Glomerular endothelial cell (primary cell): ENCODE measurements at places on chromosomes 12 and 14. TPM values are rescaled to one million over a fixed set of nuclear protein-coding genes. Genes with fewer than 3 reads are reported as not detected.

DNA sequence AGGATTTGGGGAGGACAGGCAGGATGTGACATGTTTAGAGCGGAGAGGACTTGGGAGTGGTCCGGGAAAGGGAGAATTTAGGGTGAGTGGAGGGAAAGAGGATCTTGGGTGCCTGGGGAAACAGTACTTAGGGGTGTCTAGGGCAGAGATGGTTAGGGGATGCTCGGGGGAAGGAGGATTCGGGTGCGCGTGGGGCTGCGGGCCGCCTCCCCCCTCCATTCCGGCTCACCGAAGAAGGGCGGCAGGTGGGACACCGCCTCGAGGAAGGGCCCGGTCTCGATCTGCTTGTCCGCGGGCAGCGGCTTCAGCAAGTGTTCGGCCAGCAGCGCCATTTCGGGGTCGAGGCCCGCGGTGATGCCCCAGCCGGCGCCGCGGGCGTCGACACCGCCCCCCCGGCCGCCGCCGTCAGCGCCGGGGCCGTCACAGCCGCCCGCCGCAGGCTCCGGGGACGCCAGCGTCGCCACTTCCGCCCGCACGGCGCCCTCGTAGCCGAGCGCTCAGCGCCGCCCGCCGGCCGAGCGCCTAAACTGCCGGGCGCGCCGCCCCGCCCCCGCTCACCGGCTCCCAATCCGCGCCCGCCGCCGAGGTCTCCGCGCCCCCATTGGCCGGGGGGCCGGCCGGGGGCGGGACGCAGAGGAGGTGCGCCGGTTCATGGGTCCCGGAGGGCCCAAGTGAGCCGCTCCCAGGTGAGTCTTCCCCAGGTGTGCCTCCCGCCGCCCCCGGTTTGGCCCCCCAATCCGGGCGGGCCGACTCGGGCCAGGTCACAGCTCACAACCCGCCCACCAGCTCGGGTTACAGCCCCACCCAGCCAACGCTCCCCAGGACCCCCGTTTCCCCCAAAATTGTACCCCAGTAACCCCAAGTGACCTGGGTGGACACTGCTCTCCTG is at the start of gene GLTP:
GLTP (minus strand) TSS at position 499 of the 889 bp plus-strand sequence; CDS start at position 332, 167 bp downstream.
- no peak for DNase-seq

DNA sequence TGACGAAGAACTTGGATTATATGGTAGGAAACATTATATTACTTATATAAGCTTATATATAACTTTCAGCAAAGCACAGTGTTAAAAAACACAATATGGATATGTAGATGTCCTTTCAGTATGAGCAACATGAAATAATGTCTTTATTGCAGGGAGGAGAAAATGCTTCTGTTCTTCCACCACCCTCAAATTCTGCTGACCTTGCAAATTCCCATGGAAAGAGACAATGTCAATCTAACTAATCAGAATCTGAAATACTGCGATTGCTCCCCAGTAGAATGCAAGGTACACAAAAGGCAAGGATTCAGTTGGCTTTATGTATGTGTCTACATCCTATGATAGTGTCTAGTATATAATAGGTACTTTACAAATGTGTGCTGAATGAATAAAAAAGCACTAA is 26.4 kb downstream of the MGAT4C start:
- no peak for DNase-seq

GRCh38 chr12:96335270-96335669 is 65.0 kb downstream of the CDK17 start:
- no peak for DNase-seq

The CLEC1B gene
- total RNA-seq, result 0.18 TPM in 1 of 2 replicates, not detected in the other

The HIP1R gene
- 85.1 and 143 TPM in 2 replicates for total RNA-seq

- DNase-seq, result no peak
These were observed 73.7 kb downstream of the TMTC2 start for GRCh38 chr12:82760423-82760822.

DNA sequence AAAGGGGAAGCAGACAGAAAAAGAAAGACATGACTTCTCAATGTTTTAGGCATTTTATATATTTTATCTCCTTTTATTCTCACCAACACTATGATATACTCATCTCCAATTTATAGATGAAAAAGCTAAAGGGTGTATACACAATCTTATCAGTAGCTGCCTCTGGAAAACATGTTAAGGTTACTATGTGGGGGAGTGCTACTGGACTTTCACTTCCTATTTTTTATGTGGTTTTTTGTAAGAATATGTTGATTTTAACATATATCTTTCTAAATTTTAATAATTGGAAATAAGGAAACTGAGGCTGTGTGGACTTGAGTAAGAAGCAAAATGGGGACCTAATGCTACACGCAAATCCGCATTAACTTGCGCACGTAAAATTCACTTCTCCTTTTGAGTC is 99.6 kb upstream of the PDE3A start:
- DNase-seq, result no peak

DNA sequence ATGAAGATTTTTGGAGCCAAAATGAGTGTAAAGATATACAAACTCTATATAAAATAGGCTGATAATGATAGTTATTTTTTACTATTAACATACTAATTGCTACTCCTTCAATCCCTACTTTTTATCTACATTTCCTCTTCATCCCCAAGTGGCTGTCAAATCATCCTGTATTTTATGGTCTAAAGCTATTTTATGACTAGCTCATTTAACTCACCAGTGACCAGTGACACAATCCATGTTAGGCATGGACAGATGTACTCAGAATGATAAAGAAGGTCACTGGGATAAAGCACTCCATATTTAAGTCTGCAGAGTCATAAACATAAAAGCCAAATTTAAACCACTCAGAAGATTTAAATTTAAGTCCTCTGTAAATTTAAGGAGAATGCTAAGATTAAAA is 183.0 kb downstream of the MED13L start:
- no peak for DNase-seq

The SLC6A12 gene
- total RNA-seq, result 0.70 and 0.92 TPM in 2 replicates

- DNase-seq, result no peak
These were observed 51.9 kb upstream of the TBX3 start for GRCh38 chr12:114735680-114736374.

GRCh38 chr12:84986586-84986985 is 49.5 kb downstream of the TSPAN19 start:
- no peak for DNase-seq

The KRT5 gene
- not detected in 2 replicates for total RNA-seq

The FSCB gene
- total RNA-seq, result not detected in 2 replicates

DNA sequence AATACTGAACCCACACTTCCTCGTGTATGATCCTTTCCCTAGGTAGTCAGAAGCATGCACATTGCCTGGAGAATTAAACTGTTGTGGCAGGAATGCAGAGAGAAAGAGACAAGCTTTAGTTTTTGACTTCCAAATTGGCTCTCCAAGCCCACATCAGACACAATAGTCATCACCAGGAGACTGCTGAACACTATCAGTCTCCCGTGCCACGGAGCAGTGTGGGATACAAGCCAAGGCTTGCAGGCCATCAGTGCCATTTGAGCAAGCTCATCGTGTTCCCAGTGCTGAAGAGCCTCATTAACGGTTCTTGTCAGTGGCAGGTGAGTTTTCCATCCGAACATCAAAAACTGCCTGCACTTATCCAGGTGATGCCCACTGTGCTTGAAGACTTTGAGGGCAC is 410.8 kb downstream of the NAV3 start:
- DNase-seq, result no peak

DNA sequence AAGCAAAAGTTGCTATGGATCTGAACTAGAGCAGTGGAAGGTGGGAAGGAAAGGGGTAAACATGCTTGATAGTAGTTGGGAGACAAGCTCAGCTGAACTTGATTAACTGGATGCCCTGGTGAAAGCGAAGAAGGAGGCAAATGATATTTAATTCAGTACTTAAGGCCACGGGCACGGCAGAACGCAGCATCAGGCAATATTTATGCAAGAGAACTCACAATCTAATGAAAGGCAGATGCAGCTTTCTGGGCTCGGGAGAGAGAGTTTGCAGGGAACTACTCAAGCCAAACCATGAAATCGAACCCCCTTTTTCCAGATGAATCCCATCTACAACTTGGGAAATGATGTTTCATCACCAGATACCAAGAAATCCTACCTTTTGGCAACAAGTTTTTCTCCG is 3.5 kb upstream of the CNIH1 start:
- DNase-seq, result no peak

GRCh38 chr12:89427508-89428156 is 75.3 kb upstream of the DUSP6 start:
- no peak for DNase-seq

DNA sequence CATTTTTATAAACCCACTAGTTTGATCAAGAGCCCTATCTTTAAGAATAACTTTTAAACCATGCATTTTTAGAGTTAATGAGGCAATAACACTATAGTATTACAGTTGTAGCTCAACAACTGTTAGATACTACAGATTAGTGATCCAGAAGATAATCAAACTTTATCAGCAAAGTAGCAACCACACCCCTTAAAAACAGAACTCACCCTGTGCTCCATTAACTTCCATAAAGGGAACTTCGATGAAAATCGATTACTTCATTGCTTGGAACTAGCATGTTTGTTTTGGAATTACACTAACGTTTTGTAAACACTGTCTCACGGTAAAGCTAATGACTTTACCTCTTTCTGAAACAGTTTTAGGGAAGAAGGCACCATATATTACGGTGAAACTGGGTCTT is 1.4 kb downstream of the SGPP1 start:
- DNase-seq, result no peak

GRCh38 chr12:130879212-130879686 is 7.4 kb downstream of the RAN start:
- no peak for DNase-seq

The BHLHE41 gene
- total RNA-seq, result 2.7 and 4.4 TPM in 2 replicates

The STON2 gene
- 3.4 and 6.4 TPM in 2 replicates for total RNA-seq

GRCh38 chr12:47807338-47807737 is 12.4 kb downstream of the HDAC7 start:
- DNase-seq, result no peak

GRCh38 chr12:8950221-8950527 is 729 bp upstream of the M6PR start:
- DNase-seq, result no peak

DNA sequence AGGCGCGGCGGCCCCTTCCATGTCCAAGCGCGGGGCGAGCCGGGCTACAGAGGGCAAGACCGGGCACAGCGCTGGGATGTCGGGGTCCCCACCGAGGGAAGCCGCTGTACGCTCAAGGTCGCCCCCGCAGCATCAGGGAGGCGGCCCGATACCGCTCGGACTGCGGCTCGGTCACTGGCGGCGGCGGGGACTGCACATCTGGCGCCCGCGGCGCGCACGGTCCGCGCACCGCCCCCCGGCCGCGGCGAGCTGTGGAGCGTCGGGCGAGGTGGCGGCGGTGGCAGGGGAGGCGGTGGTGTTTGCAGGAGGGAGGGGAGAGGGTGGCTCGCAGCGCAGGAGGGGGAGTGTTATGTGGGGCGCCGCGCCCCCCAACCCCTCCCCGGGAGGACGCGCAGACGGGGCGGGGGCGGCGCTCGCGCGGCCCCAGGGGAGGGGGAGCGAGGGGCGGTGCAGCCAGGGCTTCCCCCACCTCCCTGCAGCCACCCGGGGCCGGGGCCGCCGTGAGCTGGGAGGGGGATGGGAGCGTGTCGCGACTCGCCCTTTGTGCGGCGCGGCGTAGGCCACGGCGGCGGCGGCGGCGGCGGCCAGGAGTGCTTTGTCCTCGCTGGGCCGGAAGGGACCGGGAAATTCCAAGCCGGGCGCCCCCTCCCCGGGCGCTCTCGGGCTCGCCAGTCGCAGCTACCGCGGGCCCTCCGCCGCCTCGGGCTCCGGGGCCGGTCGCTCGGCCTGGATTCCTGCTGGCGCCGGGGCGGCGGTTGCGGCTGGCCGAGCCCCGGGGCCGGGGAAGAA is at the start of gene NUAK1:
NUAK1 (minus strand) TSS at position 322 of the 789 bp plus-strand sequence; CDS start at position 21, 301 bp downstream.
- DNase-seq, result no peak

The KRT75 gene
- total RNA-seq, result not detected in 2 replicates

- no peak for DNase-seq
These were observed 78.9 kb upstream of the DICER1 start for GRCh38 chr14:95236221-95236620.

DNA sequence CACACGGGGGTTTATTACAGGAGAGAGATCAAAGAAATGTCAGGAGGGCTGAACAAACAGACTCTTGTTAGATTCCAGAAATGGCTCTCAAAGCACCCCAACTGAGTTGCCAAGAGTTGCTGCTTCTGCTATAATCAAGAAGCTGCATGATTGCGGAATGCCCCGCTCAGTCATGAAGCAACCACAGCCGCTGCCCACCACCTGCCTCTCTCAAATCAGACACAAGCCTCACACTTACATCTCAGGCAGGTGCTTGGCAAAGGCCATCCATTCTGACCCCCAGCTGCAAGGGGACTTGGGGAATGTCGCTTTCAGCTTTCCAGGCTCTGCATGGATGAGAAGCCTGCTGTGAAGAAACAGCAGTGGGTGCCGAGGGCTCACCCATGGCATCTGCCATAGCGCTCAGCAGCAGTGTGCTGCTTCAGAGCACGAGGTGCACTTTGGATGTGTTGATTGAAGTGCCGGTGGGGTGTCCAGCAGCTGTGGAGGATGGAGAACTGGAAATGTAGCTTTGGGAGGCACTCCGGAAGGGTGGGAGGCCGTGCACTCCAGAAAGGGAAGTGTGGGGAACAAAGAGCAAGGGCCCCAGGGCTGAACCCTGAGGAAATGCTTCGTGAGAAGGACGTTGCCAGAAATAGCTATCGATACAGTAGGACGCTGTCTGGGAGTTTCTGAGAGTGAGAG is 37.7 kb downstream of the LRRC74A start:
- DNase-seq, result no peak
